Mesothelial cell of epicardium (in vitro differentiated cells): ENCODE measurements at places on chromosomes 12 and 14. TPM values are rescaled to one million over a fixed set of nuclear protein-coding genes. Genes with fewer than 3 reads are reported as not detected.

The OTUB2 gene
- 6.0 to 6.6 TPM (median 6.6 TPM) in 3 replicates for total RNA-seq

The FLRT2 gene
- total RNA-seq = 143 to 150 TPM (median 148 TPM) in 3 replicates

The TEX22 gene
- 3.5 to 4.8 TPM (median 4.5 TPM) in 3 replicates for total RNA-seq

The SPTB gene
- 8.1 to 9.0 TPM (median 8.9 TPM) in 3 replicates for total RNA-seq

The GUCY2C gene
- total RNA-seq = 0.07 to 0.09 TPM (median 0.09 TPM) in 3 replicates

The TEX52 gene
- total RNA-seq = not detected in 3 replicates

The TGFB3 gene
- total RNA-seq = 62.0 to 66.4 TPM (median 65.2 TPM) in 3 replicates

The SMIM10L1 gene
- 11.8 to 12.6 TPM (median 12.3 TPM) in 3 replicates for total RNA-seq

The BCL11B gene
- total RNA-seq = 11.6 to 12.3 TPM (median 11.8 TPM) in 3 replicates

The CARMIL3 gene
- total RNA-seq = 1.1 to 1.6 TPM (median 1.4 TPM) in 3 replicates

- no peak for DNase-seq
Observed at GRCh38 chr14:21055432-21056117, 2.0 kb upstream of the RNASE8 start.

- DNase-seq = no peak
Observed at GRCh38 chr12:131989021-131989420, 39.3 kb downstream of the EP400 start.

DNA sequence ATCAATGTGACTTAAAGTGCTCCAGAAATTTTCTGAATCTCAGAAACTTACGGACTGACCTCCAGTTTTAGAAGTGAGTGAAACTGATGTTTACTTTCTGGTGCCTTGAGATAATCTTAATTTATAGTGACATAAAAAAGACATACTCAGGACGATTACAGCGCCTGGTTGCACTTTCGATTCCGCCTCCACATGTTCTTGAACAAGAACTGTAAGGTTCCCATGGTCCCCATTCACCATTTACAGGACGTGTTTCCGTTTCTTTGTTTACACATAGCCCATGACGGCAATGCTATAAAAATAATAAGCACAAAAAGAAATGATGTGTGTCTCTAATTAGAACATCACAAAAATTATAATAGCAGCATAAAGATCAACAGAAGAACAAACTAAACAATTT, 98.2 kb downstream of the ADAMTS20 start:
- no peak for DNase-seq

DNA sequence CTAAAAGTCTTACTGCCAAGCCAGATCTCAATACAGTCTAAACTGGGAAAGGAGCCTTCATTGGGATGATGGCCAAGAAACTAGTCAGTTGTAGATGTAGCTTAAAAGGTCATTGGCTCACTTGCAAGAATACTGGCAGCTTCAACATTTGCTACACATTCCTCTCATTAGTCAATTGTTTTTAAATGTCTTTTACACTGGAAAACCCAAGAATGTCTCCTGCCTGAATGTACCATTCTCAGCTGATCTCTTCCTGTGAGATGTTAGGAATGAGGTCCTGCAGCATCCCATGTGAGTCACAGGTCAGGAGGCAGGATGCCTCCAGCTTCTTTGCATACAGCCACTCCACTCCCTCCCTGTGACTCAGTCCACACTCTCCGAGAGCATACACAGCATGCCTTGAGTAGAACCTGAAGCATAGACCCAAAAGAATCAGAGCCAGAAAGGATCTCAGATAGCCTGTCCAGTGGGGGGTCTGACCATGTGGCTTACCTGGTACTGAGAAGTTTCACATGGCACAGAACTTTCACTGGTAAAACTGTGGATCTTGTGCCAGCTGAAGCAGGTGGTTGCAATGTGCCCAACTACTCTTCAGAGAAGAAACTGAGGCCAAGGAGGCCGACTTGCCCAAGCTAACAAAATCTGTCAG, 56.0 kb upstream of the HECTD1 start:
- no peak for DNase-seq

DNA sequence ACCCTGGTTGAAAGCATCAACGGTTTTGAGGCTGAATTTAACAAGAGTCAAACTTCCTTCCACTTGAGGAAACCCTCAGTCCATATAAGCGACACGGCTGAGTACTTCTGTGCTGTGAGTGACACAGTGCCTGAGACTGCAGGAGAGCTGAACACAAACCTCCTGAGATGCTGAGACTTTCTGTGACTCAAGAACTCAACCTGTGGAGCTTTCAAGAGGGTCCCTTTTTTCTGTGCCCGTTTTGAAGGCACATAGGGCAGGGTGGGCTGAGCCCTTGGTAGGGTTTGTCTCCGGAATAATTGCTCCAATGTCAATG, 305.3 kb upstream of the OR4E1 start:
- no peak for DNase-seq

DNA sequence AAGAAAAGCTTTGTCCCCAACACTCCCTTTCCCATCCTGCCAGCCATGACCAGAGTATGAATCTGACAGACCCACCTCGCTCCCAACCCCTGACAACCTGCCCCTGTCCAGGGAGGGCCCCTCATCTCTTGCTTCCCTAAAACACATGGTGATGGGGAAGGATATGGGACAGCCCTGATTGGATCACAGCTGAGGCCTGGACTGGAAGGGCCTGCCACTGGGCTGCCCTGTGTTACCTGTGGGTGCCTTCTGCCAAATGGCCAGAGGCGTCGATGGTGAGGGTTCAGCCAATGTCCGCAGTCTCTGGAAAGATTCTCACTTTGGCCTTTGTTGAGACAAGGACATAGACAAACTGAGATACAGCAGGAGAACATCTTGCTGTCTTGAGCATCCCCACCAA, 13.3 kb upstream of the RERG start:
- DNase-seq = no peak

- DNase-seq = no peak
Observed at GRCh38 chr14:91159182-91159581, 45.3 kb downstream of the DGLUCY start.

GRCh38 chr12:75706786-75707605, 195.6 kb upstream of the KRR1 start:
- DNase-seq = no peak

DNA sequence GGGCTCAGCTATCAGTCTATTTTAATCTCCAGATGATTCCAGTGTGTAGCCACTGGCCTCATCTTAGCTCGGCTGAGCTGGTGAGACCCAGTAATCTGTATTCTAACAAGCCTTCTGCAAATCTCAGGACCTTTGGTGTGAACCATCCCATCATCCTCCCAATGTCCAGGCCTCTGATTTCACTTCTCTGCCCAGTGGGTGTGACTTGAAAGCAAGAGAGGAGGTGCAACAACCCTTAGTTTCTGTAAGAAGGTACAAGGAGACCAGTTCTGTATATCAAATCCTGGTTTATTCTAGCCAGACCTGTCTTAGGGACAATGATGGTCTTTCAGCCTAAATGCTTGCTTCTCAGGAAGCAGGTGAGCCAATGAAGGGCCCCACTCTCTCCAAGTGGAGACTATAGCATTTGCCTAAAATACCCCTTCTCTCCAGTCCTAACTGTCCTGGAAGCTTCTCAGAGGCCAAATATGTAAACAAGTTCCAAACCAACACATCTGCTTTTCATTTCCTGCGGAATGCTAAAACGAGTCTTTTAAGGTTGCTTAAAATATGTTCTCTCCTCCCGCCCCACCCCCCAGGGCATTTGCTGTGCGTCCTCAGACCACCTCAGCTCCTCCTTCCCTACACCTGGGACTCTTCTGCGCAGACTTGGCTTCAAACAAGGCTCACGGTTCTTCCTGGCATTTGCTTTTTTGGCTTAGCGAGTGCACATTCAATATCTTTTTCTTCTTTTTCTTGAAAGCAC, 78.4 kb upstream of the FUT8 start:
- DNase-seq = no peak

DNA sequence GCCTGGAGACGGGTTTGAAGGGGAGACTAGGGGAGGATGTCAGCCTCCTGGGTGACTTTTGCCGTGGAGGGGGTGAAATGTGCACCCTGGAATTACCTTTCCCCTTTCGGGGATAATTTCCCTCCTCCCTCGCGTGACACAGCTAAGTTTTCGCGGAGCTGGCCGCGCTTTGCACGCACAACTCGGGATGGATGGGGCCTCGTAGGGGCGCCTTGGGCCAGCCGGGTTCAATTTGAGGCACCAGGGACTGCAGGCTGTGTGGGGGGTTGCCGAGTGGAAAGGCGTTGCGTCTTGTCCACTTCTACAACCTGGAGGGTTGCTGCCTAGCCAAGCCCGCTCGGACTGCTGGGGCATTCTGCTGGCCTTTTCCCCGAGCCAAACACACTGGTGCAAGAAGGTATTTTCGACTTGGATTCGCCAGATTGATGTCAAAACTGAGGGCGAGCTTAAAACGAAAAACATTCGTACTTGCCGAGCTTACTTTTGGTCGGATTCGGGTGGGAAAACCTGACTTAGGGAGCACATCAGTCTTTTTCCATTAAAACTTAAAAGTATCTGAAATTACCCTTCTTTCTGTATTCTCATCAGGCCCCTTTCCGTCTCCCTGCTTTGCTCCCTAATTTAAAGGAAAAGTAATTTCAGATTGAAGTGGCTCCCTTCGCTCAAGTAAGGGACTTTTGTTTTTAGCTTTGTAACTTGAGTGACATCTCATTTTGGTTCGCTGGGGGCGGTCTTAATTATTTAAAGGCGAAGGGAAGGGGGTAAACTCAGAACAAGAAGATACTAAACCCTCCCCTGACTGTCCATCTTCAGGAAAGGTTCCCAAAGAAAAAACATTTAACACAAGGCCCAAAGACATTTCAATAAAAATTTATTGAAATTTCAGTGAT, 14.3 kb downstream of the TBX3 start:
- no peak for DNase-seq

GRCh38 chr12:91213-91612, 24.6 kb downstream of the IQSEC3 start:
- no peak for DNase-seq

GRCh38 chr12:91952916-91953315, 192.7 kb downstream of the BTG1 start:
- no peak for DNase-seq

- no peak for DNase-seq
Observed at GRCh38 chr14:99346470-99347080, 74.6 kb upstream of the BCL11B start.

GRCh38 chr12:95118138-95118787, 44.8 kb upstream of the NR2C1 start:
- DNase-seq = no peak

- DNase-seq = no peak
Observed at GRCh38 chr12:6361834-6362233, 13.5 kb downstream of the SCNN1A start.

DNA sequence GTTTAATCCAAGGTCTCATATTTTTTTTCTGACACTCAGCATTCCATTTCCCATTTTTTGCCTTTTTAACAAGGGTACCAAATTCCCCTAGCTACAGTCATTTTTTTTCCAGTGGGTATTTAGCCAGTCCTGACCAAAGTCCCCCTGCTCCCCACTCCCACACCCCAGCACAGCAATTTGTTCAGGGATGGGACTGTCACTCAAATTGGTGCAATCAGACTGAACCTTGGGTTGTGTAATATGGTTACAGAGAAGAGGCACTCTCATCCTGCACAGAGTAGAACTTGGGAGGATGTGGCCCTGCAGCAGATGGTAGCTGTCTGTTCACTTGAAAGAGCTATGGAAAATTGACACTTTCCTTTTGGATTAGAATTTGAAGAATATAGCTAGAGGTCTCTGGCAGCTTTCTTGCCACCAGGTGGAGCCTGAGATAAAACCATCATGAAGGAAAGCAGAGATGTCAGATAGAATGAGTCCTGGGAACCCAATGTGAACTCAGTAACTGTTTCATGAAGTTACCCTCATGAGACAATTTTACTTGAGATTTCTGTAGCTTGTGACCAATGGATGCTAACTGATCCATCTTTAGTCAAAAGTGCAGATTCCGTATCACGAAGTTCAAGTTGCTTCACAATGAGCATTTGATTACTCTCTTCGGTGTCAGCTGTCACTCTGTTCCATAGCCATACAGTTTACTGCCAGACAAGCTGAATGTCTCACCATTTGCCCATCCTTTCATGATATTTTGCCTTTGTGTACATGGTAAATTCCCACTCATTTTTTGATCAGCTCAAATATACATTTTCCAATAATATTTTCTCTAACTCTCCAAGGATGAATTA, 394.0 kb upstream of the SYT1 start:
- DNase-seq = no peak

- no peak for DNase-seq
Observed at GRCh38 chr12:7729746-7730145, 17.4 kb downstream of the CLEC4C start.

DNA sequence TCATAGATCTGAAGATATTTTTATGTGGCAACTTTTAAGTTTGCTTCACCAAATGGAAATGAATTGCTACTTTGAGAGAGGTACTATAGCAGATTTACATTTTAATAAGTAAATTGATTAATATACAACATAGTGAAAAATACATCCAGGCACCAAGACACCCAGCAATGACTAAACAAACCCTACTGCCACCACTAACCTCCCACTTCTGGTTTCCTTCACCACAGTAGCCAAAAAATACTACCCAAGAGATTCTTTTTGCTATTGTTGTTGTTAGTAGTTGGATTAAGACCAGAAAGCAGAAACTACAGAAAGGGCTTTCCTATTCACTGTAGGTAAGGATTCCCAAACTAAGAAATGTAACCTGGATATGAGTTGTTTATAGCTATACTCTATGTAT, 54.1 kb downstream of the COCH start:
- no peak for DNase-seq

GRCh38 chr12:33596061-33596460, 156.4 kb upstream of the SYT10 start:
- DNase-seq = no peak

DNA sequence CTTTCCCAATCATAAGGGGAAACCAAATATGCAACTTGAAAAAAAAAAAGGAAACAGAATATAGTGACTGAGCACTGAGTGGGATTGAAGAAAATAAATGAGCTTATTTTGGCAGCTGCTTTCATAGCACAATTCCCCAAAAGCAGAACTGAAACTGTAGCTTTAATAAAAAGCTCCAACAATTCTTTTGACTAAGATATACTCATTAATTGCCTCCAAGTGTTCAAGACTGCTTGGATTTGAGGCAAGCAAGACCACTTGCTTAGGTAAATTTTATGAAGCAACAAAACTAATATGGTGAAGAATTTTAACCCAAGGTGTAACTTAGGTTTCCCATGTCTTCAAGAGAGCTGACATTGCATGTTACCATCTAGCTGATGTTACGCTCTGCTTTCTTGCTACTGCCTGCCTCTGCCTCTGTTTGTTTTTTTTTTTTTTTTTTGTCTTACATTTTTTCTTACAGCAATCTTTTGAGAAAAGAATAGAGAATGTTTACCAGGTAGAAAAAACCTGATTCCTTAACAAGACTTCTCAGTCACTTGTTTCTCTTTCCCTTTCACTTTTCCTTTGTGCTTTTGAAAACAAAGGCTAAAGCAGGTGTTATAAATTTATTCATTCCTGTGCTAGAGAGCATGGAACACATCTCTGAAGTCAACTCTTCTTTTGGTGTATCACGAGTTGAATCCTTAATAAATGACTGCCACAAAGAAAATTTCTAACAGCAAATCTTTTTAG, 134.4 kb downstream of the BCAT1 start:
- no peak for DNase-seq

- DNase-seq = no peak
Observed at GRCh38 chr14:81246461-81247270, 25.9 kb upstream of the GTF2A1 start.

GRCh38 chr12:52015532-52016041, 8.8 kb downstream of the TAMALIN start:
- DNase-seq = no peak

- no peak for DNase-seq
Observed at GRCh38 chr14:96964726-96965415, 167.7 kb downstream of the VRK1 start.
